ENCODE measurements at places on chromosomes 11 and 22.

GRCh38 chr11:65217441-65218423 lies 36.0 kb downstream of the CAPN1 start:
- no peak for DNase-seq

DNA sequence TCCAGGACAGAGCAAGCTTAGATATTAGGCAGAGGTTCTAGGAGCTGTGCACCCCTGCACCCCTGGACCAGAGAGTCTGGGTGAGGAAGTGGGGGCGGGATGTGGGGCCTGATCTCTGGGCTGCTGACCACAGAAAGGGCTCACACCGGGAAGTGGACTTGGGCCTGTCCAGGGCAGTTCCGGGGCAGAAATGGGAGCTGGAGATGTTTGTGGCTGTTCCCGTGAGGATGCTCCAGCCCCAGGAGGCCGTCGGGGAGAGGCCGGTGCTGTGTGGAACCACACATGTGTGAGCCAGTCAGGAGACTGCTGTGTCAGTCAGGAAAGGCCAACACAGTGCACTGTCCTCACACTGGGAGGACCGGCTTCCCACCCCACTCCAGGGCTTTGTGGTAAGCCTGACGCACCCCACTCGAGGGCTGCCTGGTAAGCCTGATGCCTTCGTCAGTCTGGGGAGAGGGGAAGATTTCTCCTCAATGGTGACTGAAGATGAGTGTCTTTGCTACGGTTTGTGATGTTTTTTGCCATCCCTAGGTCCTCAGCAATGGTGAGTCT lies 741.0 kb downstream of the BRD1 start:
- no peak for DNase-seq

GRCh38 chr11:119545978-119546915 lies 123.3 kb upstream of the THY1 start:
- DNase-seq = no peak

- DNase-seq = no peak
Observed at GRCh38 chr22:43399338-43399979, 12.4 kb upstream of the MPPED1 start.

DNA sequence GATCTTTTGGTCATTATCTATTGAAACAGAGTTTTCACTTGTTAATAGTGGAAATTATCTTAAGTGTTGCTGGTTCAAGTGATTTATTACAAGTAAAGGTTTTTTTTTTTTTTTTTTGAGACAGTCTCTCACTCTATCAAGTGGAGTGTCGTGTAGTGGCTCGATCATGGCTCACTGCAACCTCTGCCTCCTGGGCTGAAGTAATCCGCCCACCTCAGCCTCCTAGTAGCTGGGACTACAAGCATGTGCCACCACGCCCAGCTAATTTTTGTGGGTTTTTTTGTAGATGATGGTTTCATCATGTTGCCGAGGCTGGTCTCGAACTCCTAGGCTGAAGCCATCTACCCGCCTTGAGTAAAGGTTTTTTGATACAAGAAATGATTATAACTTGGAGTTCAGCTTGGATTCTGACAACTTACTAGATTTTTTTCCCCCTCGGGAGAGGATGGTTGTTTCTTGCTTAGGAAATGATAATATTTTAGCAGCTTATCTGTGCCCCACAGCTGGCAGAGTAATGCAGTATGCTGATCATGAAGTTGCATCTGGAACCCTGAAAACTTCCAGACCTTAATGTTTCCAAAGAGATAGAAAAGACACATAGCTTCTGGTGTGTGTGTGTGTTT lies 68.9 kb downstream of the MTMR3 start:
- DNase-seq = no peak

DNA sequence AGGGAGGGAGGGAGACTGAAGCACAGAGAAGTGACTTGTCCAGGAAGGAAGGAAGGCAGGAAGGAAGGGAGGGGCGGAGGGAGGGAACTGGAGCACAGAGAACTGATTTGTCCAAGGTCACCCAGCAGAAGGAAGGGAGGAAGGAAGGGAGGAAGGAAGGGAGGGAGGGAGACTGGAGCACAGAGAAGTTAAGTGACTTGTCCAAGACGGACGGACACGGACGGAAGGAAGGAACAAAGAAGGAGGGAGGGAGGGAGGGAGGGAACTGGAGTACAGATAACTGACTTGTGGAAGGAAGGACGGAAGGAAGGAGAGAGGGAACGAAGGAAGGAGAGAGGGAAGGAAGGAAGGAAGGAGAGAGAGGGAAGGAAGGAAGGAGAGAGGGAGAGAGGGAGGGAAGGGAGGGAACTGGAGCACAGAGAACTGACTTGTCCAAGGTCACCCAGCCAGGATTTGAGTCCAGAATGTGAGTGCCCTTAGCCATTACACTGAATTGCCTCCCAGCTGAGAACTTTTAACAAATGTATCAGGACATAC lies 1.5 kb downstream of the SLC35F2 start:
- DNase-seq = no peak

DNA sequence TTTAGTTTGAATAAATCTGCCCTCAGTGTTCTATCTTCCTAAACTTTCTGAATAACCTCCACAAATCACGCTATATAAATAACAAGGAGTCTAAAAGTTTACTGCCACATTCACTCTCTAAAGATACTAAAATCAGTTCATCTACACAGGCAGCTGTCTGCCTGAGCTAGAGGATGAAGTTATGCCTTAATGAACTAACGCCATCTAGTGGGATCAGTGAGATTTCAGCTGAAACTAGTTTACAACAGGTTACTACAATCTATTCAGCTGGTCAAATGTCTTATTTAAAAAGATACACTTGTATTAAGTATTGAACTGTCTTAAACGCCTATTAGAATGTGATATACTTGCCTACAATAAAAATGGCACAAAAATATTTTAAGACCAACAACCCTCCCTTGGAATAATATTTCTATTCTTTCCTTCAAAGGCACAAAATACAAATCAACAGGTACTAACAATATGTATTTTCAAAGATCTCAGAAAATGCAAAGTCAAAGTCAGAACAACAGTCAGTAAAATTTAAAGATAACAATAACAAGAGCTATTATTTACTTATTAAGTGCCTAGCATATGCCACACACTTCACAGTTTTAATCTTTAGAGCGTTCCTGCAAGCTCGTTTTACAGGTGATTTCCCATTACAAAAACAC lies 84.1 kb downstream of the LARGE2 start:
- DNase-seq = peak; percentile 61

- DNase-seq = no peak
Observed at GRCh38 chr11:5593146-5593545, 3.3 kb upstream of the TRIM6 start.

GRCh38 chr11:74427384-74427886 lies 29.2 kb upstream of the PGM2L1 start:
- DNase-seq = no peak

- no peak for DNase-seq
Observed at GRCh38 chr22:48551716-48552268, 1275.9 kb downstream of the BRD1 start.

DNA sequence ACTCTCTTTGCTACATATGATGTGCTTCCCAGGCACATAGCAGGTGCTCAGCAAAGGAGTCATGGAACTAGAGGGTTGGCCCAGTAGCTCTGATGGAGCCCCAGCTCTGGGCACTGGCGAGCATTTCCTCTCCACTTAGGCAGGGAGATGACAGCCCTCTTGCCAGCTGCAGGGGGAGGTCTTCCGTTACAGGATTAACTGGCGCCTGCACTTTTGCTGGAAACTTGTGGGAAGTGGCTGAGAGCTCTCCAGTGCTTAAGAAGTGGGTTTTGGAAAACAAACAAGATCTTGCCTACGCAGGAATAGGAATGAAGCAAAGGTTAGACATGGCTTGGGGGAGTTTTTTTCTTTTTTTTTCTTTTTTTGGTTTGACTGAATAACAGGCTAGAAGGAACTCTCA lies 75.5 kb downstream of the MICAL2 start:
- DNase-seq = peak; percentile 32

DNA sequence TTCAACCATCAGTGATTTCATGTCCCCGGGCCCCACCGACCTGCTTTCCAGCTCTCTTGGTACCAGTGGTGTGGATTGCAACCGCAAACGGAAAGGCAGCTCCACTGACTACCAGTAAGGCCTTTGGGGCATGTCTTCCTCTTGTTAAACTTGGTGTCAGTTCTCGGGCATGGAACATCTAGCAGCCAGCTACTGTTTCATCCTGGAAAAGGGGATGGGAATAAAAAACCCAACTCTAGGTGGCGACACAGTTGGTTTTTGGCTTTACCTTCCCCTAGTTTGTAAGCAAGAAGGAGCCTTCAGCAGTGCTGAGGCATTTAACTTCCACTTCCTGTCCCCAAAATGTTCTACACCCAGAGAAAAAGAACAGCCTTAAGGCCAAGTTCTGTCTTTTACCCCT lies 76.7 kb downstream of the BMAL1 start:
- DNase-seq = no peak

DNA sequence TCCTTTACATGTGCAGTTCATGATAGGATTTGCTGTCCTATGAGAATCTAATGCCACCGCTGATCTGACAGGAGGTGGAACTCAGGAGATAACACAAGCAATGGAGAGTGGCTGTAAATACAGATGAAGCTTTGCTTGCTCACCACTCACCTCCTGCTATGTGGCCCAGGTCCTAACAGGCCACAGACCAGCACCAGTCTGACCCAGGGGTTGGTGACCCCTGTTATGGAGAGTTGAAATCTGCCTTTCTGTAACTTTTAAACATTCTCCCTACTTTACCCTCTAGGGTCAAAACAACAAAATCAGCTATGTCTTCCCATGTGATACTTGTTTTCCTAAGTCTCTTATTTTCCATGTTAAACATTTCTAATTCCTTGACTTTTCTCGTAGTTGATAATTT lies 48.7 kb upstream of the BARX2 start:
- no peak for DNase-seq

- no peak for DNase-seq
Observed at GRCh38 chr11:12677131-12677530, 2.9 kb downstream of the TEAD1 start.

DNA sequence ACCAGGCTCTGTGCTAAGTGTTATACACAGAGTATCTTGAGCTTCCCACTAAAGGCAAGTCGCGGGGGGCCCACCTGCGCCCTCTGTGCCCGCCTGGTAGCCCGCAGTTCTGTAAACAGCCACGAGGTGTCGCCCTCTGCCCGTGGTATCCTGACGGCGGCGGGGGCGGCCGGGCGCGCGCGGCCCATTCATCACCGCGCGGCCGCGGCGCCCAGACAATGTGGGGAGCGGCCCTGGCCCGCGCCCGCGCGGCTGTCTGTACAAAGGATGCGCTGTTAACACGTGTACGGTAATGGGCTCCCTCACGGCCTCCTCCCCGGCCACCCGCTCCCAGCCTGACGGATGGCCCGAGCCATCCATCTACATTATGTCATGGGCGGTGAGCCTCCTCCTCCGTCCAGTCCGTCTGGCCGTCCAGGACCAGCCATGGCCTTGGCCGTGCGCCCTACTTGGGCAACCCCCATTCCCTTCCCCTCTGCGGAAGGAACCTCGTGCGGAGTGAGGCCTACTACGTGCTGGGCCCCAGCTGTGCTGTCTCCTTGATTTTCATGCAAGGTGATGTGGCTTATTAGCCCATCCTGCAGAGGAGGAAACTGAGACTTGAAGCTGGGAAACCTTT lies 99.4 kb downstream of the MIAT start:
- DNase-seq = no peak

GRCh38 chr22:27461470-27461869 lies 340.1 kb downstream of the MN1 start:
- peak; percentile 93 for DNase-seq

DNA sequence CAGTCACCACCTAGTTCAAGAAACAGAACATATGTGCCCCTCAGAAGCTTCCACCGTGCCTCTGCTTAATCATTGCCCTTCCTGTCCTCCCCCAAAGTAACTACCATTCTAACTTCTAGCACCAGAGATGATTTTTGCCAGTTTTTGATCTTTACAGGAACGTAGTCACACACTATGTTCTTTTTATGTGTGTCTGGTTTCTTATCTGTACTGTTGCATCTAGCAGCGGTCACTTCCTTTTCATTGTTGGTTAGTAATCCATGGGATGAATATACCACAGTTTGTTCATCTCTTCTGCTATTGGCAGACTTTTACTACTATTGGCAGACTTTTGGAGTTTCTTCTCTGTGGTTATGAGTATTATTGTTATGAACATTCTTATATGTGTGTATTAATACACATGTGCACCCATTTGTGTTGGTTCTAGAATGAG lies 34.6 kb downstream of the SPECC1L start:
- no peak for DNase-seq

DNA sequence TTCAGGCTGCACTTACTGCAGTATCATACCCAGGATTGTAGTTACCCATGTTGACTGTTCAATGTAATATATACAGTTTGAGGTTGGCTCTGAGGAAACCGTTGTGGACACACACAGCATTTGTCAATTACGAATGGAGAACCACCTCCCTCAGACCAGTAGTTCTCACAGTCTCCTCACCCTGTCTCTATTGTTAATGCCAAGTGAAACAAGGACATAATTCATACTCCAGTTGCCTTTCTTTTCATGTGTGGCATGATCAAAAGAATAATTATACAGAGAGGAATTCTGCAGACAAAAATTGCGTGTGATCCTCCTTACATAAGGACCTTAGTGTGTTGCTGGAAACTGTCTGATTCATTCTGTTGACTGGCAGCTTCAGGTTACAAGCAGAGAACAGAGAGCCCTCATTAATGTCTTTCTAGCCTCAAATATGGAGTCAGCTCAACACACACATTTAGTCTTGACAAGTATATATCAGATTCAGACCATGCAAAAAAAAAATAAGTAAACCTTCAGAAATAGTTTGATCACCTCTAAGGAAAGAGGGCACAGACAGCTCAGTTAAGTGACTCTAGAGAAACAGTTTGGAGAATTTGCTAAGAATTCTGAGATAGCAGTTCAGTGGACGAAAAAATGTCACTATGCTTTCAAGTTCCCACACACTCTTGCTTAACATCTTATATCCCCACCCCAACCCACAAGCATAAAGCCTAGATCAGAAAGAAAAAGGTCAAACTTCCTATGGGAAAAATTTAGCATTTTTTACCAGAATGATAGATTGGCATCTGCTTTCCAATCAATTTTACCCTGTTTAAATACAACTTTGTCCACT lies 96.1 kb downstream of the MAML2 start:
- no peak for DNase-seq

DNA sequence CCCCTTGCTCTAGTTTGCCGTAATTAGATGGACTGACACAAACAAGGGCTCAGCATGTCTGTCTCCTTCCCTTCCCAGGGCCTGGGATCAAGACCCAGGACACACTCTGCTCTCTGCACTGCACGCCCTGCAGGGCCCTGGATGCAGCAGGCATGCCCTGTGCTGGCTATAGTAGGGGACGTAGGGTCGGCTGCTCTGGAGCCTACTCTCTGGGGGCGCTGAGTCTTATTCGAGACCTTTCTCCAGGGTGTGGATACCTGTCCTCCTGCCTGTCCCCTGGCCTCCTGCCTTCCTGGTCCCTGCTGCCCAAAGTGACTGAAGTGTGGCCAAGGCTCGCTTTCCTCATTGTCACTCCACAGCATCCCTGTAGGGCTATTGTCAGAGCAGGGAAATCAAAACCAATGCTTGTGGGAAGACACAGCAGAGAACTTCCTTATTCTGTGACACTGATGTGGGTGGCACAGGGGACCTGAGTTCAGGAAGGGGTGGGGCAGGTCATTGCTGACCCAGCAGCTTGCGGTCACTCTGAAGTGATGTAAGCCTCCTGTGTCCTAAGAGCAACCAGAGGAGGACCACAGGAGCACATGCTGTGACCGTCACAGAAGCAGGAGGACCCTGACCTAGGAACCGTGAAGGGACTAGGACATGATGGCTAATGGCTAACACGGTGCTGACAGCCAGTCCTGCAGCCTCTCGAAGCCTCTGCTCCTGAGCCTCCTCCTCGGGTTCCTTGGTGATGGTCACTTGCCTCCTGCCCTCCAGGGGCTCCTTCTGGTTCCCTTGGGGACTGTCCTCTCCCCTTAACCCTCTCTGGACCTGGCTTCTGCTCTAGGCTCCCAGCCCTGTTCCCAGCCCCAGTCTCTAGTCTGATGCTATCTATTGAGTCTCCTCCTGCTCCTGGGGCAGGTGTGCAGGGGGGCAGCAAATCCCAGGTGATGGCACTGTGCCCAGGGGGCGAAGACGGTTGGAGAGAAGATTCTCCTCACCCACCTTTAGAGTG lies 10.3 kb downstream of the APOBEC3A start:
- DNase-seq = no peak

All from RCC 7860 (cell line).